D341Med (cell line): ENCODE measurements at places on chromosomes 4 and X.
A peak's percentile ranks its signal among the peaks of the same experiment; 100 is the strongest.

- DNase-seq: no peak
These were observed 76.9 kb downstream of the TMLHE start for GRCh38 chrX:155535866-155536265.

DNA sequence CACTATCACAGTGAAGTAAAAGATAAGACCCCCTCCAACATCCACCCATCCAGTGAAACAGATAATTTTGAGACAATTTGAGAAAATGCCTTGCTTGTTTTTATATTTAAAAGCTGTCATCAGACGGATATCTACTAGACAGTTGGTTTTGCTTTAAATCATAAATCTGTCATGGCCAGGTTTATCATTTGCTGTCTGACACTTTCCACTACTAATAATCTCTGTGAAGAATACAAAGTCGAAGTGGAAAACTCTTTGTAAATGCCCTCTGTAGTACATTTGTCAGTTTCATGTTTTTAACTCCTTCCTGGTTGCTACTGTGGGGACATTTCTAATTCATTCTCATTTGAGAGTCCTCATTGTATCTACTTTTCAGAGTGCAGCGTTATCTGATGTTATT, 1606.2 kb upstream of the PCDH7 start:
- DNase-seq: no peak

DNA sequence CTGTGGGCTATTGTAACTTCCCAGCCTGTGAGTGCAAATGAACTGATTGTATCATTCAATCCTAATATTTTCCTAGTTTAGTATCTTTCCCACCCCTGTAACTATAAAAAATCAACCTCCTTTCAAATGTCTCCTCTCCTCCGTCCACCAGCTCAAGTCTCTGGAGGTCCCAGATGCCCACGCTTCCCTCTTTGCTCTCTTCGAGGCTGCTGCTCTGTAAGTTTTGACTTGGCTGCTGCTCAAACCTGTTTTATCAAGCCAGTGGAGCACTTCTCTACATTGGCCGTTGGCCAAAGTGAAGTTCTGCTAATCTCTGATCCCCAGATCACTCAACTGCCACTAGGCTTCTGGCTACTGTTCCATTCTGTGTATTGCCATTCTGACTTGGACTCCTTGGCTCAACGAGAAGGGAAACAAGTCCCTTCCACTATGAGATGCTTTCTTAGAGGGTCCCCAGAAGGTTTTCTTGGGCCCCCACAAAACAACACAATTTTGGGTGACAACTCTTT, 60.7 kb upstream of the RAPGEF2 start:
- DNase-seq: no peak

DNA sequence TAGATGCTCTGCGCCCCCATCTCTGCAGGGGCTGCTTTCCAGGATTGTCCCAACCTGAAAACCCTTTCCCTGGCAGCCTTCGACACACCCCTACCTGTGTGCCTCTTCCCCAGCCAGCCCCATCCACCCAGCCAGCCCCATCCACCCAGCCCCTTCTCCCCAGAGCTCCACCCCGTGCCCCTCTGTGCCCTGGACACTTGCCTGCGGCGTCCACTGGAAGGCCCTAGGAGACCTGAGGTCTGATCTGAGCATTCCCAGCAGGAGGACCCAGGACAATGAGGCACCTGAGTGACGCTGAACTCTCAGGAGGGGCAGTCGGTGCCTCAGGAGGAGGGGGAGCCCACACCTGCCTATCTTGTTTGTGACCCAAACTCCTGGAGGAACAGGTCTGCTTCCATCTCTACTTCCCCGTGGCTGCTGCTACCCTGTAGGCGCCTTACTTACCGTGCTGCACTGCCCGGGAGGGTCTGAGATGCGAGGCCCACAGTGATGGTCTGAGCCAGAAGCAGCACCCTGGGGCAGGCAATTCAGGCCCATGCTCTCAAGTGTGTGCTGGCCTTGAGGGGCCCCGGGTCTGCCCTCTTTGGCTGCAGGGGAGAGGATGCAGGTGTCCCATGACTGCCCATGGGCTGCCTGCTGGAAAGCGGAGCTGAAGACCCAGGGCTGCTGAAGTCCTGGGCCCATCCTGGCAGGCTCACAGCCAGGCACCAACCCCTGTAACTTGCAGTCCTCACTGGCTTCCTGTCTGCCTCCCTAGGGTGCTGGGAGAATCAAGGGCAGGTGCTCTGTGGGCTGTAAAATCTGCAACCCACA, 4.9 kb downstream of the LRPAP1 start:
- DNase-seq: no peak

DNA sequence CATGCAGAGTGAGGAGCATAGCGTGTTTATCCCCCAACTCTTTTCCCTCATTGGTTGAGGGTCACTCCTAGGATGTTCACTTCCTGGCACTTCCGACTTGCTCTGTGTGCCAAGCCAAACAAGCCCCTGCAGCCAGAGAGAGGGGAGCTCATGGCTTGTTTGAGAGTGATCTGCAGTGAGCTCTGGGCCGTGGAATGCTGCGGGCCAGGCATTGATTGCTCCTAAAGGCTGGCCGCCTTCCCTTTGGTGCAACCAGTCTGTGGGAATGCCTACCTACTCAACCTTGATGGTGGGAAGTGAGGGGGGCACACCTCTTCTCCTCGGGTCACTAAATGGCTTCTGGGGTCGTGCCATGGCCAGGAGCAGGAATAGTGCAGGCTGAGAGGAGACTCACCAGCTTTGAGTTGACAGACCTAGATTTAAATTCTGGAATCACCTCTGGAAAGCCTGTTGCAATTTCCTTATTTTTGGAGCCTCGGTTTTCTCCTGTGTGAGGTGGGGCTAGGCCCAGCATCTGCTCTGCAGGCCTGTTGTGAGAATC, 152.0 kb upstream of the STX18 start:
- no peak for DNase-seq

GRCh38 chr4:134935320-134935719, 733.7 kb upstream of the PABPC4L start:
- DNase-seq: peak; percentile 43

GRCh38 chr4:87555773-87556619, 26.8 kb upstream of the SPARCL1 start:
- no peak for DNase-seq

- no peak for DNase-seq
These were observed 79.9 kb upstream of the ATOH1 start for GRCh38 chr4:93748373-93749291.

GRCh38 chr4:136873555-136873954, 658.7 kb downstream of the PCDH18 start:
- no peak for DNase-seq

DNA sequence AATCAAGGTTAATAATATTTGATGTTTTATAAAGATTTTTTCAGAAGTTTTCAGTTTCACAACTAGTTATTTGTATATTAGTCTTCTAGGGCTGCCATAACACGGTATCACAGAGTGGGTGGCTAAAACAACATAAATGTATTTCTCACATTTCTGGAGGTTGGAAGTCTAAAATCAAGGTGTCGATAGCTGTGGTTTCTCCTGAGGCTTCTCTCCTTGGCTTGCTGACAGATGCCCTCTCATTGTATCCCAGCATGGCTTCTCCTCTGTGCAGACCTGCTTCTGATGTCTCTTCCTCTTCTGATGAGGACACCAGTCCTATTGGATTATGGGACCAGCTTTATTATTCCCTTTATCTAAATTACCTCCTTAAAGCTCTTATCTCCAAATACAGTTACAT, 1456.6 kb downstream of the STIM2 start:
- DNase-seq: no peak

GRCh38 chrX:44770121-44770520, 73.7 kb upstream of the DUSP21 start:
- no peak for DNase-seq

GRCh38 chrX:153771415-153772315, 7.6 kb downstream of the PLXNB3 start:
- DNase-seq: peak; percentile 24

GRCh38 chrX:103756736-103757135, 19.9 kb upstream of the PLP1 start:
- no peak for DNase-seq

GRCh38 chr4:179750374-179750773, 2308.1 kb upstream of the AGA start:
- DNase-seq: no peak

GRCh38 chr4:87530868-87531267, 1.7 kb upstream of the SPARCL1 start:
- DNase-seq: no peak

- no peak for DNase-seq
These were observed 50.3 kb upstream of the OTUD4 start for GRCh38 chr4:145230726-145231125.

DNA sequence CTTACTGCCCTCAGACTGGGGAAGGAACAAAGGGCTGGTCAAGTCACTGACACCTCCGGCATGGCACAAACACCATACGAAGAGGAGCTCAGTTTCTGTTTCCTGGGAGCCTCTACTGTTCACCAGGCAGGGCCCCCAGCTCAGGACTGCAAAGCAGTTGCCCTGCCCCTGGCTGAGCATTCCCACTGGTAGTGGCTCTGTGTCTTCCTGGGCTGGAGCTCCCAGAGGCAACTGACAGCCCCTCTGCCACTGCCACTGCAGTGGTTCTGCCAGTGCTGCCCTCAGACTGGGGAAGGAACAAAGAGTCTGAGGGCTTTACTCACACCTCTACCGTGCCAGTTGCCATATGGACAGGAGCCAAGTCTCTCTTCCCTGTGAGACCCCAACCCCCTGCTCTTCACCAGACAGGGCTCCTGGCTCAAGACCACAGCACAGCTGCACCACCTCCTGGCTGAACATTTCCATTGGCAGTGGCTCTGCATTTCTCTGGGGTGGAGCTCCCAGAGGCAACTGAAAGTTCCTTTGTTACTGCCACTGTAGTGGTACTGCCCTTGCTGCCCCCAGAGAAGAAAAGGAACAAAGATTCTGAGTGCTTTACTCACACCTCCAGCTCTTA, 67.9 kb downstream of the SMARCA5 start:
- DNase-seq: no peak

GRCh38 chr4:40848940-40849339, 99.2 kb downstream of the NSUN7 start:
- DNase-seq: no peak

- no peak for DNase-seq
These were observed 81.8 kb downstream of the ASB9 start for GRCh38 chrX:15188039-15188438.

DNA sequence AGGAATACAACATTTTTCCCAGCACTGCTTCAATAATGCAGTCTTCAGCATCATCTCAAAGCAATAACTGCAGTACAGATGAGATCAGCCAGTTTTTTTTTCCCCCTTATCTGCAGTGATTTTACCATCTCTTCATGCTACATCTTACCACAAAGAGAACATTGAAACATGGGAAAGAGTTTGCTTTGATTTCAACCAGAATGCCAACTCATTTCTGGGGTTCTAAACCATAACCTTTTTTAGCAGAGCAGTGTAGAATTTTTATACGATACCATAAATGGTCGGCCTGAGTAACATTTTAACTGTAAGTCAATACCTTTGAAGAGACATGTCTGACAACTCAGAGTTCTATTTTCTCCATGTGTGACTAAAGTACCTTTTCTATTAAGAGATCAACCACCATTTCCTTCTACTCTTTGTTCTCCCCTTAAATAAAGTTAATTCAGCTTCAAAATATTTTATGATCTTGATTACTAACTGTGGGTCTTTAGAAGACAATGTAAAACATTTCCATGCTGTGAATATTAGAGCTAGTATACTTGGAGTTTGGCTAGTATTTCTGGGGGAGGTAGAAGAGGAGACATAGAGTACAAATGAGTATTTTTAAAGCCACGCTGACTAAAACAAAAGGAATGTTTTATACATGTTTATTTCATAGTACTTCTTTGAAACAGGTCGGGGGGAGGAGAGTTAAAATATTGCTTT, 69.1 kb downstream of the TET2 start:
- DNase-seq: no peak

DNA sequence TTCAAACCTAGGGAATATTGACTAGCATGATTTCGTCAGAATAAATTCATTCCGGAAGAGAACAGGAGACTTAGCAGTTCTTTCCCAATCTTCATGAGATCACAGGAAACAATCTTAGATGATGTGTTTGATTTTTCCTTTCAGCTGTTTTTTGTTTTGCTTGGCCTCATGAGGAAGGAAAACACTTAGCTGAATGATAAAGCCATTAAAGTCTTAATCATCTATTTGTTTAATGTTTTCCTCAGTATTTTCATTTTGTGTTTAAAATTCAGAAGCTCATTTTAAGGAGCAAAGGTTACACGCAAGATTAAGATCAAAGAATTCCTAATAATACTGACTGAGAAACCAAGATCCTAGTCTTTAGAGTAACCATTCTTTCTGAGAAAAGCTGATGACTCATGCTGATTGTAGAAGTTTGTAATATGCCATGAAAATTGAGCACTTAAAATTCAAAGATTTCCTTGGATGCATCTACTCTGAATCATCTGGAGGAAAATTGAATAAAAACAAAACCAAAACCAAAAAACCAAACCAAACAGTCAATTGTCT, 15.4 kb upstream of the TBC1D19 start:
- DNase-seq: no peak

DNA sequence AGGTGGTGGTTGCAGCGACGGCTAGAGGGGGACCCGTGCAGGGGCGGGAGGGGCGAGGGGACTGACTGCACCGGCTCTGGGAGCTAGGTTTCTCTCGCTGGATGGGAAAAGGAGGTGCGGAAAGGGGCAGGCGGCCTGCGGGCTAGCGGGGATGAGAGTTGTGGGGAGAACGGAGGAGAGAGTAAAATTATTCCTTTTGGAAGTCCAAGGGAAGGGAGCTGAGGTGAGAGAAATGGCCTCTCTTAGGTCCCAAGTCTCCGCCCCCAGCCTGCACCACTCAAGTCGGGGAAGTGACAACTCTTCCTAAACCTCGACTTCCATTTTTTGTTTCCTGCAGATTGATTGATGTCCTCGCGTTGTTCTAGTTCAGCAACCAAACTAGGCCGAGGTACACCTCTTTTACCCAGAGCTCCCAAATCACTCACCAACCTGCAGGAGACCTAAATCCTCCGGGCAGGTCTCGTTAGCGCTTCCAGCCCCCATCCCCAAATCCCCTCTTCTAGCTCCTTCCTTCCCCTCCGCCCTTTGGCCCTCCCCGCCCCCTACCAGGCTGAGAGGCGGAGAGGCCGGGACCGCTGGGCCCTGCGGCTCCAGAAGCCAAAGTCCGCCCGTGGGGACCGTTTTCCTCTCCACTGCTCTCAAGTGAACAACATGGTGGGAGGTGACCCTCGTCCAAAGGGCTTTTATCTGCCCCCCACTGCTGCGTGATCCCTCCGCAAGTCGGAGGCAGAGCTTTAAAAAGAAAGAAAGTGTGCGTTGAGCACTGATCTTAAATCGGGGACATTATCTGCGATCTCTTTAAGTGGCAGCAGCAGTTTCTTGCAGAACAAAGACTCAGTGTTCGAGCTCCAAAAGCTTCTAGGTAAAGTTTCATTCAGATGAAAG, 7.3 kb downstream of the PITX2 start:
- DNase-seq: no peak
